Adrenal gland (tissue), 19 donors: ENCODE measurements at places on chromosomes 5 and 9. TPM values are rescaled to one million over a fixed set of nuclear protein-coding genes. Genes with fewer than 3 reads are reported as not detected.

GRCh38 chr9:136686794-136687711 is at the start of gene AGPAT2:
Gene AGPAT2, minus strand, starts transcription at chr9:136687457. Its CDS starts 100 bp downstream, at chr9:136687357.
- peak; percentile 78 for DNase-seq

DNA sequence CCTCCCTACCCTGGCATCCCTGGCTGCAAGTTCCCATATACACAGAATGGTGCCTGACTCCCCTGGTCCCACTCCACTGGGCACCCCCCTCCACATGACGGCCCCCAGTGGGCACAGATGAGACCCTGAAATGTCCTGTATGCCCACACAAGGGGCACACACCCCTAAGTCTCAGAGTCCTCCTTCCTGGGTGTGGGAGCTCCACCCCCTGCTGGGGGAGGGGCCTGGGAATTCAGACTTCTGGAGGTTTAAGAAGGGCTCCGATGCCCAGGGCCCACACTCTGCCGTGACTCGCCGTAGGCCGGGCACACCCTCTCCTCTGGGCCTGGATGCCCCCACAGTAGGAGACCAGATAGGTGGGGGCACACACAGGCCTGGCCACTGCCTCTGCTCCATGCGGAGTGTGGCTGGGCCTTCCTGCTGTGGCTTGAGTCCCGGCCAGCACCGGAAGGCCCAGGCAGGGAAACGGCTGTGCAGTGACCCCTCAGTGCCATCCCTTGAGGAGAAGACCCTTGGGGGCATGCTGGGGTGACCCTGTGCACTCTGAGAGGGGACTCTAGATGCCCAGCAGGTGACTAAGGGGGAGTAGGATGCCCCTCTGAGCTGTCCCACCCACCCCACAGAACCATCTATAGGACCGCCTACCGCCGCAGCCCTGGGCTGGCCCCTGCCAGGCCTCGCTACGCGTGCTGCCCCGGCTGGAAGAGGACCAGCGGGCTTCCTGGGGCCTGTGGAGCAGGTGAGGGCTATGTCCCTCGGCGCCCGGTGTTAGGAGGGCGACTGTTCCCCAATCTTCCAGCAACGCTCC is 6.5 kb downstream of the EGFL7 start:
- DNase-seq = no peak

DNA sequence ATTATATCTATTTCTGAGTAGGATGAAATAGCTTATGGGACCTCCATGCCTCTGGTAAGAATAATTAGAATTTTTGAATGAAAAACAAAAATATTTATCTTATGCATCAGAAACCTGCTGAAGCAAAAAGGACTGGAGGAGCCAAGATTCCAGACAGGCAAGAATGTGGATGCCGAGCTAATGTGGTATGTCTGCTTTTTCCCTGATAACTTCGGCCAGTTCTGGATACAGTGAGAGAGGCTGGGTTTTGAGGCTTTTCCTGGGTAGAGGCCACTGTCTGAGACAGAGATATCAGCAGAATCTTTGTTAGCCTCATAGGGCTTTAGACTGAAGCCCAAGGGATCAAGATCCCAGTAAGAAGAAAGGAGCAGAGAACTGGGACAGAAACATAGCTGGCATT is 5.2 kb upstream of the CTNND2 start:
- DNase-seq = no peak

DNA sequence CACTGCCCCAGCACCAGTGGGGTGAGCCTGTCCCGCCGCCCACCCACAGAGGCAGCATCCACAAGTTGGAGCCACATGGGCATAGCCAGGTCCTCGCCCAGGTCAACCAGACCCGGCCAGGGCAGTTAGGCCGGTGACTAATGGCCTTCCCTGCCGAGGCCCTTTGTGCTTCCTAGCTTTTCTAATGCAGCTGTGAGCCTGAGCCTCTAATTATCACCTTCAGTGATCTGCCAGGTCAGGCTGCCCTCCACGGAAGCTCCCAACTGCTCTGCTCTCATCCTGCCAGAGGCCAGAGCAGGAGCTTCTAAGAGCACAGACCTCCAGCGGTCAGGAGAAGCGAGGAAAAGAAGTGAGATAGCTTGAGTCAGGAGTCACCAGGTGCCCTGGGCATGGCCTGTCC is 87.1 kb upstream of the PPP1R26 start:
- DNase-seq = no peak

Gene IL9
- polyA plus RNA-seq = not detected

GRCh38 chr9:133742849-133743444 is 4.8 kb upstream of the SARDH start:
- peak; percentile 86 for DNase-seq

Gene AKNA
- polyA plus RNA-seq = 37.3 TPM

DNA sequence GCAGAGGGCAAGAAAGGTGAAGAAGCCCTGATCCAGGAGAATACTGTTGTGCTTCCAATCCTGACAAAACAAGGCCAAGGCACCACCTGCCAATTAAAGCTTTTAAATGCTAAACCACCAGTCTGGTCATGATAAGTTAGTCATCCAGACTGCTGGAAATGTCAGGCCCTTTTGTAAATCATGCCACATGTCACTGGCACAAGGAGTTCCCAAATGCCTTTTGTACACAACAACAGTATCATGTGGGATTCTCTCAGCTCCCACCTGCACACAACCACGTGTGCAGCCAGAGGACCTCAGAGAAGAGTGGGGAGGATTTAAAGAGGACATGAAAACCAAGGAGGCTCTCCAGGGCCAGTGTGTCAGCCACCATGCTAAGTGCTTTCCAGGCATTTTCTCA is 99.3 kb downstream of the CDK5RAP2 start:
- DNase-seq = no peak
